ENCODE measurements at places on chromosomes 6 and 20. TPM values are rescaled to one million over a fixed set of nuclear protein-coding genes. Genes with fewer than 3 reads are reported as not detected.

TRIM15 gene
- not detected for total RNA-seq

NFYA gene
- 35.0 TPM for total RNA-seq

TFAP2B gene
- total RNA-seq: not detected

VGLL2 gene
- total RNA-seq: 1.2 TPM

NKAIN4 gene
- total RNA-seq: 4.4 TPM

GFRAL gene
- not detected for total RNA-seq

DSP gene
- 121 TPM for total RNA-seq

PGBD1 gene
- 5.8 TPM for total RNA-seq

PPP2R5D gene
- total RNA-seq: 40.6 TPM

PNLDC1 gene
- total RNA-seq: not detected

SLC22A2 gene
- not detected for total RNA-seq

TRIM10 gene
- total RNA-seq: not detected

HTR1E gene
- total RNA-seq: 4.1 TPM

PACRG gene
- total RNA-seq: not detected

SUMO4 gene
- total RNA-seq: 1.2 TPM

GRCh38 chr6:53436526-53437303 is 88.0 kb upstream of the ELOVL5 start:
- H3K27ac ChIP-seq: no peak overlapping the region
- no peaks in the 10 kb centered on the region for H3K36me3 ChIP-seq
- H3K4me1 ChIP-seq: peaks cover 3% of the 10 kb centered on the region
- no peak overlapping the region for H3K4me3 ChIP-seq

DNA sequence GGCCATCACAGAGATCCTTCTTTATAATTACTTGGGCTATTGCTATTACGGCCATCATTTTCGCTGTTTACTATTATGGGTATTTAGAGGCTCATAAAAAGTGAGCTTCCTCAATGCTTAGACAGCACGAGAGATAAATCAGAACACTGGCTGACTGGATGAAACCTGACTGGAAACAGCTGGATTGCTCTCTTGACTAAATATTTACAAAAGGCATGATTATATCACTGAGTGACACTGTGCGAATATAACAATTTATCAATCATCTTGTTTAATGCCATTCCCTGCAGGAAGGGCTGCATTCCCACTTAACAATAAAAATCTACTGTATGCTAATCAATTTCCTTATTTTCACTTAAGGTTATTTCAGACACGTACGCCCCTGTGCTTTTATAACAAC is 260.1 kb upstream of the ARID1B start:
- DNase-seq: peak; percentile 29
- no peaks in the 10 kb centered on the region for H3K27me3 ChIP-seq
- H3K4me3 ChIP-seq: no peak overlapping the region
- H3K27ac ChIP-seq: no peak overlapping the region
- no peaks in the 10 kb centered on the region for H3K4me1 ChIP-seq

GRCh38 chr6:85644279-85644762 is 1.6 kb upstream of the SYNCRIP start:
- peaks cover 20% of the 10 kb centered on the region for H3K4me1 ChIP-seq
- no peak for DNase-seq
- peak overlapping the region; percentile 100 for H3K27ac ChIP-seq
- peak overlapping the region; percentile 100 for H3K4me3 ChIP-seq
- H3K36me3 ChIP-seq: peaks cover 10% of the 10 kb centered on the region
- H3K27me3 ChIP-seq: no peaks in the 10 kb centered on the region

- H3K4me3 ChIP-seq: peak overlapping the region; percentile 29
- no peaks in the 10 kb centered on the region for H3K36me3 ChIP-seq
- no peak overlapping the region for H3K27ac ChIP-seq
Measured at GRCh38 chr6:28657769-28658465, 132.2 kb downstream of the GPX5 start.

DNA sequence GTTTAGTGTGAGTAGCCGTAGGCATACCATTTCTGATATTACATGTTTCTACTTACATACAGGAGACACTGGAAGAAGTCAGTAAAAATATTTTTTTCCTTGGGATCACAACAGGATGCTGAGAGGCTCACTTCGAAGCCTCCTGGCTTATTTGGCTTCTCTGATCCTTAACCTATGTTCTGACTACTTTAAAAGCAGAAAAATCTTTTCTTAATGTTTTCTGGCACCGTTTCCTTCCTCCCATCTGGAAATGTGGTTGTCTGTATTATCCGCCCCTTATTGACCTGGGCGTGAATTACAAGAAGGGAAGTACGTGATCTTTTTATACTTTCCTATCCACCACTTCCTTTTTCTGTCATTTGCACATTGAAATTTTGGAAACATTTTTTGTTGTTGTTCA is 379.6 kb downstream of the COL12A1 start:
- no peak overlapping the region for H3K27ac ChIP-seq
- H3K4me1 ChIP-seq: no peaks in the 10 kb centered on the region
- H3K4me3 ChIP-seq: no peak overlapping the region
- no peaks in the 10 kb centered on the region for H3K27me3 ChIP-seq

DNA sequence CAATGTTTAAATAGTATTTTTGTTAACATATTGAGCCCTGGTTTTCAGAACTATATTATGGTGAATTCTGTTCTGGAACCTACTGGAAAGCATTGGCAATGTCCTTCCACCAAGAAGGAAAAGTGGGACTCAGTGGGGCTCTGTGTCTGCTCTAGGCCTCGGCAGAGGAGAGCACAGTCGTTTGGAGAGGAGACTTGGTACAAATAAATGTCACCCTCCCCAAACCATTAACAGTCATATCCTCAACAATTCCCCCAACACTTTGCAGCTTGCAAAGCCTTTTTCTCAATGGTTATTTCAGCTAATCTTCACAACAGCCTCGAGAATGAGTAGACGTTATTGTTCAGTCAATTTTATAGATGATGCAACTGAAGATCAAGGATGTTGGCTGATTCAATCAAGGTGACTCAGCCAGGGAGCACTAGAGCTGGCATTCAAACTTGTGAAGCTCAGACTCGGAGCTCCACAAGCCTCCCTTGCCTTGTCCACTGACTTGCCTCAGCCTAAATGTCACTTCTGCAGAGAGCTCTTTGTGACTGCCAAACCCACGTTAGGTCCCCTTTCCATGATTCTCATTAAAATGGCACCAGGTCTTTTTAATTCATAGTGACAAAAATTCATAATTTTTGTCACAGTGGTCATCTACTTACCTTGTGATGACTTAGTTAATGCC is 60.6 kb downstream of the TOX2 start:
- no peaks in the 10 kb centered on the region for H3K4me1 ChIP-seq
- H3K27ac ChIP-seq: no peak overlapping the region
- H3K36me3 ChIP-seq: no peaks in the 10 kb centered on the region

DNA sequence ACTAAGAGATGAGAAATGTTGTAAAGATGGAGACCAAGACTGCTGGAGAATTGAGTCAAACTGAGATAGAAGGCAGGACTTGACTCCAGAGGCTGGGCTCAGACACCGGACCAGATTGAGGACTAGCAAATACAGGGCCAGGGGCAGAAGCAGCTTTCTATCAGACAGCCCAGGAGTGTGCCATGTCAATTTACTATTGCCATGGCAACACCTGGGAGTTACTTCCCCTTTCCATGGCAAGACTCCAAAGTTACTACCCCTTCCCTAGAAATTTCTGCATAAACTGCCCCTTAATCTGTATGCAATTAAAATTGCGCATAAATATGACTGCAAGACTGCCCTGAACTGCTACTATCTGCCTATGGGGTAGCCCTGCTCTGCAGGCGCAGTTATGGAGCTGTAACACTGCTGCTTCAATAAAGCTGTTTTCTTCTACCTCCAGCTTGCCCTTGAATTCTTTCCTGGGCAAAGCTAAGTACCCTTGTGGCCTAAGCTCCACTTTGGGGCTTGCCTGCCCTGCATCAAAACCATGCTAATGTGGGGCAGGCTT is 90.1 kb upstream of the EDN1 start:
- no peaks in the 10 kb centered on the region for H3K4me1 ChIP-seq
- H3K4me3 ChIP-seq: no peak overlapping the region
- H3K27me3 ChIP-seq: no peaks in the 10 kb centered on the region
- no peak for DNase-seq

GRCh38 chr6:158383542-158383941 is 71.3 kb downstream of the TULP4 start:
- H3K27ac ChIP-seq: no peak overlapping the region
- no peak overlapping the region for H3K4me3 ChIP-seq
- no peaks in the 10 kb centered on the region for H3K36me3 ChIP-seq
- H3K27me3 ChIP-seq: no peaks in the 10 kb centered on the region
- no peak for DNase-seq
- H3K4me1 ChIP-seq: no peaks in the 10 kb centered on the region

DNA sequence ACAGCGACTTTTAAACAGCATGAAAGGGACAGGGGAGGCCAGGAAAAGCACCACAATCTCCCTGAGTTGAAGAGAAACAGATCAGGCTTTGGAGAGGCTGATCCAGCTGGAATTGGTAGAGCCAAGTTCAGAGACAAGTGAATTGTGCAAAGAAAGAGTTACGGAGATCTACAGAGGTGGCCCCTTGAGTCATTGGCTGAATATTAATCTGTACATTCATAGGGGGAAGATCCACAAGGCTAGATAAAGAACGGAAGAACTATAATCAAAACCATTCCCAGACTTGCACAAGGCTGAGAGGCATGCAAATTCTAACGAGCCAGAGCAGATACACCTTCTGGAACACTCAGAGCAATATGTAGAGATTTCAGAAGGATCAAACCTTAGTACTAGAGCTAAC is 14.2 kb upstream of the FOXQ1 start:
- no peak overlapping the region for H3K27ac ChIP-seq
- no peaks in the 10 kb centered on the region for H3K27me3 ChIP-seq
- no peaks in the 10 kb centered on the region for H3K36me3 ChIP-seq
- H3K4me3 ChIP-seq: no peak overlapping the region
- DNase-seq: no peak

GRCh38 chr20:32168184-32168910 is 39.2 kb downstream of the PLAGL2 start:
- H3K4me3 ChIP-seq: no peak overlapping the region
- no peaks in the 10 kb centered on the region for H3K4me1 ChIP-seq
- no peak overlapping the region for H3K27ac ChIP-seq
- H3K36me3 ChIP-seq: peaks cover 43% of the 10 kb centered on the region
- DNase-seq: no peak

DNA sequence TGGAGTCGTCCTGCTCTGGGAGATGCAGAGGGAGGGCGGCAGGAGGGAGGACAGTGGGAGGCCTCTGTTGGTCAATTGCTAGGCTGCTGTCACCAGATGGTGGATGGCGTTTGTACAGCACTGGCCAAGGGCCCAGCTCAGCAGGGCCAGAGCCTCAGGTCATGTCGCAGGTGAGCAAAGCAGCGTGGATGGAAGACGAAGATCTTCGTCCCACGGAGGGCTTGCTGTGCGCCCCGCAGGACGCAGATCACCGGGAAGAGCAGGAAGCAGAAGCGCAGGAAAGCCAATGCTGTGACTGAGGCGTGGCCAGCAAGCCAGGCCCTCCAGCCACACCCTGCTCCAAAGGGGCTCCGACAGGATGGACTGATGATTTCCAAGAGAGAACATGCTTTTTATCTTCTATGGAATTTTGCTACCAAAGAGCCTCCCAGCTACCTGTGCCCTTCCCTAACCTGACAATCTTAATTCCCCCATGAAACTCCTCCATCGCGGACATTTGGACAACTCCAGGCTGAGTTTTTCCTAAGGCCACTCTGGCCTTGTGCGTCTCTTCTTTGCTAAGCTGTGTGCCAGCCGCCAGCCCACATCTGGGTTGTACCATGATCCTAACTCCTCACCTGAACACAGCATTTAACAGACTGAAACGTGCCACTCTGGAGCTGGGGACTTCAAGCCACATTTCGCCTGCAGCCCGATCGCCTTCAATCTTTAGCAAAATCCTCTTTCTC is 3.5 kb upstream of the SLCO4A1 start:
- H3K27ac ChIP-seq: no peak overlapping the region
- no peak for DNase-seq
- no peaks in the 10 kb centered on the region for H3K36me3 ChIP-seq

GRCh38 chr6:52706001-52706400 is 35.1 kb downstream of the TMEM14A start:
- H3K27me3 ChIP-seq: no peaks in the 10 kb centered on the region
- no peaks in the 10 kb centered on the region for H3K4me1 ChIP-seq
- H3K4me3 ChIP-seq: no peak overlapping the region
- no peak for DNase-seq
- no peak overlapping the region for H3K27ac ChIP-seq
- H3K36me3 ChIP-seq: no peaks in the 10 kb centered on the region

- no peak overlapping the region for H3K27ac ChIP-seq
- H3K4me3 ChIP-seq: no peak overlapping the region
- no peak for DNase-seq
- H3K27me3 ChIP-seq: no peaks in the 10 kb centered on the region
- H3K36me3 ChIP-seq: no peaks in the 10 kb centered on the region
- H3K4me1 ChIP-seq: peaks cover 4% of the 10 kb centered on the region
Measured at GRCh38 chr6:19157486-19157885, 679.7 kb upstream of the ID4 start.

GRCh38 chr20:63501818-63502670 is 3.2 kb upstream of the EEF1A2 start:
- H3K36me3 ChIP-seq: no peaks in the 10 kb centered on the region
- peaks cover 29% of the 10 kb centered on the region for H3K4me1 ChIP-seq
- H3K27me3 ChIP-seq: peaks cover 11% of the 10 kb centered on the region
- H3K4me3 ChIP-seq: no peak overlapping the region
- DNase-seq: no peak

- H3K36me3 ChIP-seq: no peaks in the 10 kb centered on the region
- H3K27ac ChIP-seq: no peak overlapping the region
- H3K27me3 ChIP-seq: peaks cover 55% of the 10 kb centered on the region
- H3K4me1 ChIP-seq: no peaks in the 10 kb centered on the region
Measured at GRCh38 chr20:61934716-61935530, 130.8 kb downstream of the TAF4 start.

DNA sequence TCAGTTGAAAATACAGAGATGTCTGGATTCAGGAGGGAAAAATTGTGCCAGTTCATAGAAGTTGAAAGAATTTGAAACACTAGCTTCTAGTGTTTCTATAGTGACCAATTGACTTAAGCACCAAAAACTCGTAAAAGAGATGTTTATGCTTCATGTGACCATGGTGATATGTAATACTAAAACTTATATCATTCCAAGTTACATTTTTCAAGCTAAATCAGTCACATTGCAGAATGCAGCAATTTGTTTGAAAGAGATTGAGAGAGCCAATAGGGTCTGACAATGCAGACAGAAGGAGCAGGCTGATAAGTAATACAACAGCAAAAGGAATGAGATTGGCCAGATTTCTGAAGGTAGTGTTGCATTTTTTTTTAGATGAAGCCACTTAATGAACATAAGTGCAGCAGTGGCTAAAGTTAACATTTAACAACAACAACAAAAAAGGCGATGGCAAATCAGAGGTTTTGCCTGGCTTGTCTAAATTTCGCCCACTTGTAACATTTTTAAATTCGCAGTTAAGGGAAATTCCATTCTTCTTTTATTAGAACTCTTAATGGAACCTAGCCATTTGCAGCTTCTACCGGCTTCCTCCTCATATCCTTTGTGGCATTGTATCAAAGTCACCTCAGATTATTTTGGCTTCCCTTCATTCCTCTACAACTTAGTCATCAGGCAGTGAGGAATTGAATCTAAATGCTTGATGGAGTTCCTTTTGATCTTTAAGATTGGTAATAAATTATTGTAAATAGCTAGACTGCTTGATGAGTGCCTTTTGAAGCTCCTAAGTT is 484.0 kb upstream of the SOX4 start:
- H3K4me3 ChIP-seq: no peak overlapping the region
- no peaks in the 10 kb centered on the region for H3K36me3 ChIP-seq
- no peak overlapping the region for H3K27ac ChIP-seq
- no peak for DNase-seq

Measured in stomach (tissue), 19 donors.